ELF-1 (cell line): ENCODE measurements at places on chromosomes 12 and 14.

DNA sequence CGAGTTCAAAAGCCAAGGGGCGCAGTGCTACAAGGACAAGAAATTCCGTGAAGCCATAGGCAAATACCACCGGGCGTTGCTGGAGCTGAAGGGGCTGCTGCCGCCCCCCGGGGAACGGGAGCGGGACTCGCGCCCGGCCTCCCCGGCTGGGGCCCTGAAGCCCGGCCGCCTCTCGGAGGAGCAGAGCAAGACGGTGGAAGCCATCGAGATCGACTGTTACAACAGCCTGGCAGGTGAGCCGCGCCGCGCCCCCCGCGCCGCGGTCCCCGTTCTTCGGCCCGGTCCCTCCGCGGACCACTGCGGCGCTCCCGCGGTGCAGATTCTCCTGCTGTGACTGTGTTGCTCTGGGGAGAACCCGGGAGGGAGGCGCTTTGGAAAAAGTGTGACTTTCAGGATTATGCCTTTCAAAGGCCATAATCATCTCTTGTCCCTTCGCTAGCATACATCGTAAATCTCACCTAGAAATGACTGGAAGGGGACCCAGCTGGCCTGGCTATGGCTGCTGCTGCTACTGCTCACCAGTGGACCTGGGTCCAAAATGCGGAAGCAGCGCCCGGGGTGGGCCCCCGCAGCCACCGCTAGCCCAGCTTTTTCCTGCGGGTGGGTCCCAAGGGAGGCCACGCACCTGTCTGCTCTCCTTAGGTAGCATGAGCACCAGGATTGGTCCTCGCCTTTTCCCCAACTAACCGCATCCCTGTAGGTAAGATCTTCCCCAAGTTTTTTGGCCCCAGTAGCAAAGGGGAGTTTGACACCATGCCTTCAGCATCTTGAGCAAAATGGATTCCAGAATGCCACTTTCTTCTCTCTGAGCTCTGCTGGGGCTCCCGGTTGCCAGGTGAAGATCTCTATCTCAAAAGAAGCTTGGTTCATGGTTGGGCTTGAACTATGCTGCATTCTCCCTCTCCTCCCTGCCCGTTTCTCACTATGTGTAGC, 853 bp downstream of the TTC9 start:
- DNase-seq: peak; percentile 47

DNA sequence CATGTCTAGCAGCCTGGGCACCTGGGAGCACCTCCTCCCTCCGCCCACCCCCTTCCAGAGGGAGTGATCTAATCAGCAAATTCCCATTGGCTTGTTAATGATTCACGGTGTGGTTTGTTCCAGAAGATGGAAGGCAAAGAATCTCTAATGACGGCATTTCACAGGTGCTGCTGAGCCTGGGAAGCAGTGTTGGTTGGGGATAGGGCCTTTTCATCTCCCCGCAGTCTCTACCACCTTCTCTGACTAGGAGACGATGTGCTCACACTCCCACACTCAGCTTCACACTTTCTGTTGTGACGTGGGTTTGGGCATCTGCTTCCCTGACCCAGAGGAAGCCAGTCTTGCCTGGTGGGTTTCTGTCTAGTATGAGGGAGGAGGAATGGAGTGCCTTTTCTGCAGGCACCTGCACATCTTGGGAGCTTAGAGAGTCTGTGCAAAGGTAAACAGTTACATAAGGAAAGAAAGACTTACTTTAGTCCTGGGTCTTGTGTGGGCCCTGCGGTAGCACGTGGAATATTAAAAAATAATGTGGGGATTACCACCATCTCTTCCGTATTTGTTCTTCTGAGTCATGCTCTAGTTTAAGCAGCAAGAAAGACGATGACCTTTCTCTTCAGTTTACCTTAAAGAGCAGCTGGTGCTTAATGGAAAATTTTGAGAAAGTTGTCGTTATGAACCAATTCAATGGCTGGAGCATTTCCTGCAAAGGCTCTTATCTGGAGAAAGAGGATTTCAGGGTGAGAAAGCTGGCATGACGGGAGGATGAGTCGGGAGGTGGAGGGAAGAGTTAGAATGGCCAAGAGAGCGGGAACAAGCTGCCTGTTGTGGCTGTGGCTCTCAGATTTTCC, 70.6 kb upstream of the ARHGAP5 start:
- DNase-seq: no peak

DNA sequence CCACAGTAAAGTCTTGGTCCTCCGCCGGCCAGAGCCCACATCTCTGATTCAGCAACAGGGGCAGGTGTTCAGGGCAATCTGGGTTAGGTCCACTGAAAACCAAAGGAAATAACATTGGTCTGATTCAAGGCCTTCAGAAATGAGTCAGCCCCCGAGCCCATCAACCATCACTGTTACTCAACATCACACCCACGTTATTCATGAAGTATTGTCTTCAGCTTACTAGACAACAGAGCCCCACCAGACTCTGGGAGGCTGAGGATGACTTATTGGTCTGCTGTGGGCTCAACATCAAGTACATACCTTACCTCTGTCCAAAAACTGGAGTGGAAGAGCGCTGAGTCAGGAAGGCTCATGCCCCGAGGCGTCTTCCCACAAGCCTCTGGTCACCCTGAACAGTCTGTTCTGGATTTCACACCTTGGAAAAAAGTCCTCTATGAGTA, 97.5 kb downstream of the ZFP36L1 start:
- DNase-seq: no peak

- no peak for DNase-seq
Measured at GRCh38 chr14:24894583-24895242, 155.2 kb downstream of the STXBP6 start.

DNA sequence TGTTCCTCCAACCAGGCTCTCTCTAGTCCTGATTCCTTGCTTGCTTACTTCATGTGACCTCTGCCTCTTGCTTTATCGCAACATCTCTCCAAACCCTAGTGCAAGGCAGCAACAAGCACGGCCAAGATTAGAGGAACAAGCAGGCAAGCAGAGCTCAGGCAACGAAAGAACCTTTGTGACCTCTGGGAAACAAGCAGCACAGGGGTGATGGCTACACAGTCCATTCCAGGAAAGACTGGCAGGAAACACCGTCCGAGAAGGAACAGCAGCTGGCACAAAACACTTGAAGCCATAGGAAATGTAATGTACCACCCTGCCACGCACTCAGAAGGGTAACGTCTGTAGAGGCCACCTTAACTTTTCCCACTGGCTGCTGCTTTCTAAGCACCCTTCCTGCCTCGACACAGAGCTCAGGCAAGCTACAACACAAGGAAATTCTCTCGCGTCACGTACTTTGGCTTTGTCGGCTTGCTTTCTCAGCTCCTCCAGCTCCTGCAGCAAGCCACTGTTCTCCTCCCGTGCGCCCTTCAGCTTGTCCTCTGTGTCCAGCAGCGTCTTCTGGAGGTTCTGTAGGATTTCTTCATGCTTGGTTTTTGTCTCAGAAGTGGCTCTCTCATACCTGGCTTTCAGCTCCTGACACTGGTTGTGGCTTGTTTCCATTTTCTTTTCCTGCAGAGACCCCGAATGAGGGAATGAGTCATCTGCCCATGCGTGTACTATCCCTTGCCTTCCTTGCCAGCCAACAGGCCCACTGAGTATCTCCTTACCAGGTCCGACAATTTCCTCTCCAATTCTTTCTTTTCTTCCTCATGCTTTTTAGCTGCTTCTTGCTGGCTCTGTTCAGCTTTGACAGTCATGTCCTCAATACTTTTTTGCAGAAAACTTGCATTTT, 61.4 kb upstream of the VPS33A start:
- no peak for DNase-seq
